Lung (tissue), 17 donors: ENCODE measurements at places on chromosomes 2 and 18.

DNA sequence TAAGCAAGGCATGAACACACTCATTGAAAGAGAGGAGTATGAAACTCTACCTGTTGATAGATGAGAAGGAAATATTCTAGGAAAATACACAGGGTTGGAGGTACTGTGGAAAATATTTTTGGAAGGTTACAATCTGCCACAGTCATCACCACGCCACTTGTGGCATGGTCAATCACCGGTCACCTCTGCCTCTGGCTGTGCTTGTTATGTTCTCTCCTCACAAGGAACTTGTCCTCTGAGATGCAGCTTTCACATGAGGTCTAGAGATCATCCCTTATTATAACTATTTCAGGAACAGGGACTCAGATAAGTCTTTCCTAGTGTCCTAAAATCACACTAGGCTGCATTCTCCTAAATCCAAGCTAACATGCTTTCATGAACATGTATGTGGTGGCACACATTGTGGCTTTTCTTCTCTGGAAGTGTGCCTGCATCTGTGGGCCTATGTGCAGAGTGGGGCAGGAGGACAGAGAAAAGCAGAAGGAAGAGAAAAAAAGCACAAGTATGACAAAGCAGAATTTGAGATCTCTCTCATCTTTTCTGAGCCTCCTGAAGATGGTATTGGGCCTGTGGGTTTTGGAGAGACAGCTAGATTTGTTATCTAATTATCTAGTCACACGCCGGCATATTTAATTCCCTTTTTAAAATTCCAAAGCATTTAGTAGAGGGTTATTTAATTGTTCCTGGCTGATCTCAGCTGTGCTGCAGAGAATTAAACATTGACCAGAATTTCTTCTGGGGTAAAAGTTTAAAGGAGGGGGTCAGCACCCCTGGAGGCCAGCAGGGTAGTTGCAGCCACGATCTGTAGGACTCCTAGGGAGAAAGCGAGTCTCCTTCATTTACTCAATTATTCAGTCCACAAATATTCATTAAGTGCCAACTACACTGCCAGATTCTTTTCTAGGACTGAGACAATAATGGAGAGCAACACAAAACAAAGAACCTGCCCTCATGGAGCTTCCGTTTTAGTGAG lies 294.6 kb downstream of the RDH14 start:
- no peak for DNase-seq

GRCh38 chr2:66790651-66791181 lies 355.8 kb downstream of the MEIS1 start:
- DNase-seq = peak; percentile 93

- DNase-seq = no peak
Measured at GRCh38 chr2:120434492-120435308, 88.8 kb downstream of the INHBB start.

DNA sequence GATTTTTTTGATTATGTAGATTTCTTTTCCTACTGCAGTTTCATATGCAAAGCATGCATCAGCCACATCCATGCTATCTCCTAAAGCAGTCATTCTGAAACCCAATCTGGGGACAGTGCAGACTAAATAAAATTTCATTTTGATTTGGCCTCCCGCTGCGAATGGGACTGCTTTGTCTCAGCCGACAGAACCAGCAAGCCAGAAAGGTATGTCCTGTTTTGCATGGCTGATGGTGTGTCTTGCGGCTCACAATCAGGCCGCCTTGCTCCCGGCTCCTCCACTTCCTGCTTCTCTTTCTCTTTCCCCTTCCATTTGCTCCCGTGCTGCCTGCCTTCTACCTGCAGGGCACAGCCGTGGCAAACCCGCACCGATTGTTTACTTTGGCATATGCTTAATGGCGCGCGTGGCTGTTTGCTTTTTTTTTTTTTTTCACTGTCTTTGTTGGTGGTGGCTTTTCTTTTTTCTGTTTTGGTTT lies 419.6 kb upstream of the POU3F3 start:
- peak; percentile 39 for DNase-seq

- no peak for DNase-seq
Measured at GRCh38 chr2:109189751-109190150, 60.7 kb downstream of the SH3RF3 start.

DNA sequence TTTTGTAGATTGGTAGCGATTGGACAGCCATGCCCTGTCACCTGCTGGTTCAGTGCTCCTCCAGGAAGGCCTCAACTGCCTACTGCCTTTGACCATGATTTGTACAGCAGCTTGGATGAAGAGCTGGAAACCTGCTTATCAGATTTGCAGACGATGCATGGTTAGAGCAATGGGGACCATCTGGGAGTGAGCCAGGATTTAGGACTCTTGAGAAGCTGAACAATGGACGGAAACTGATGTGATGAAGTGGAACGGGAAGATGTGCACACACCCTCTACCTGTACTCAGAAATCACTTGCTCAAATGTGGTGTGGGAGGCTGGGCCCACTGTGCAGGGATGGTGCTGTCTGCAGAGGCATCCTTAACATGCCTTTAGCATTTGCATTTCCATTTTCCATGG lies 57.2 kb downstream of the NCK2 start:
- no peak for DNase-seq

GRCh38 chr2:35410431-35411061 lies 945.0 kb upstream of the CRIM1 start:
- DNase-seq = peak; percentile 67
